ENCODE measurements at places on chromosomes 2 and 18.

- no peak for DNase-seq
Measured at GRCh38 chr18:3810296-3810695, 360.3 kb downstream of the TGIF1 start.

DNA sequence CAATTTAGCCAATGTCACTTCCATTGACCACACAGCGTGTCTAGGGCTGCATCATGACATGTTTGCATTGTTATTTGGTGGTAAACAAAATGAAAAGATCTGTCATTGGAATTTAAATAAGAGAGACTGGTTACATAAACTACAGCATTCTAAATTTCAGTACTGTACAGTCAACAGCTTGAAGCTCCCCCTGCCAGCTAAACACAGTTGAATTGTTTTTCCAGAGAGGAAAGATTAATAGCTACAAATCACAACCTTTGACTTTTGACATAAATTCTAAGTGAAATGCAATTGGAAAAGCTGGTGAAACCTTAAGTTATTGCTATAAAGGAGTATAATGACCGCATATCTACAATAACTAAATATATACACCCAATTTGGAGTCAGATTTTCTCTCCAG is 1600.0 kb upstream of the ACVR2A start:
- DNase-seq = no peak

DNA sequence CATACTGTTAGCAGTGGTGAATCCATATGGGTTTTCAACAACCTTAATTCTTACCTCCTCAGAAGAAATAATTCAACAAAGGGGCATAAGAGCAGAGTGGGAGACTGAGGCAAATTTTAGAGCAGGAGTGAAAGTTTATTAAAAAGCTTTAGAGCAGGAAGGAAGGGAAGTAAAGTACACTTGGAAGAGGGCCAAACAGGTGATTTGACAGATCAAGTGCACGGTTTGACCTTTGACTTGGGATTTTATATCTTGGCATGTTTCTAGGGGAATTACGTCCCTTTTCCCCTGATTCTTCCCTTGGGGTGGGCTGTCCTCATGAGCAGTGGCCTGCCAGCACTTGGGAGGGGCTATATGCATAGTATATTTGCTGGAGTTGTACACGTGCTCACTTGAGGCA is 280.5 kb downstream of the MBD5 start:
- DNase-seq = no peak

GRCh38 chr18:7617738-7618422 is 50.8 kb downstream of the PTPRM start:
- no peak for DNase-seq

- DNase-seq = no peak
Measured at GRCh38 chr2:41024816-41025215, 572.9 kb upstream of the SLC8A1 start.

DNA sequence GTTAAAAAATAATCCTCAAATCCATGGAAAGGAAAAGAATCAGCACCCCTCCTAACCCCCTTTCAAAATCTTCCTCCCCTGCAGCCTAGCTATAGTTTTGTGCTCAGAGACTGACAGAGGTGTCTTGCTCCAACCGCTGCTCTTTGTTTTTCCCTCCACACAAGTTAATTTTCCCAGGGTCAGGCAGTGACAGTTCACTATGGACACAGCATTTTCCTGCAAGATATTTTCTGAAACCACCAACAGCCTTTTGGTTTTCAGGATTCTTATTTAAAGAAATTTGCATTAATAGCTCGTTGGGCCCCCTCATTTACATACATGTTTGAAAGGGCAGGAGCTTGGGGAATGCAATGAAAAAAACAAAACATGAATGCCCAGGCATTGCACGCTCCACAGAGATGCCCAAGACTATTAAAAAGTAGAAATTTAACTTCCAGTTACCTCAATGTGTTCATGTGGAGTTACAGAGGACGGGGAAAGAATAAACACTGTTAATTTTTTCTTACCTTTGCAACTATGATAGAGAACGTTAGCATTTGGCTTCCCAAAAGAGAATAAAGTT is 71.4 kb upstream of the CXCR4 start:
- no peak for DNase-seq

- no peak for DNase-seq
Measured at GRCh38 chr2:8573942-8574195, 108.0 kb upstream of the ID2 start.

- DNase-seq = no peak
Measured at GRCh38 chr2:197137231-197137630, 173.3 kb downstream of the ANKRD44 start.

DNA sequence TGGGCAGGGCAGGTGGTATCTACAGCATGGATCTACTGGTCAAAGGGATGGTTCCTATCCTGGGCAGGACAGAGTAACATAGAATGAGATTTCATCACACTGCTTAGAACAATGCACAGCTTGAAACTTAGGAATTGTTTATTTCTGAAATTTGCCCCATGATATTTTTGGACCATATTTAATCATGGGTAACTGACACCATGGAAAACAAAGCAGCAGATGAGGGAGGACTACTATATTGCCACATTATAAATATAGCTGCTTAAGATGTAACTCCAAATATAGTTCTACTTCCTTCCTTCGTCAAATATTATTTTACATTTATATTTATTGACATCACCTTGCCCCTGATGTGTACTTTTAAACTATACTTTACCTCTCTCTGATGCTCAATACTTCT is 254.7 kb downstream of the PTPRM start:
- no peak for DNase-seq

DNA sequence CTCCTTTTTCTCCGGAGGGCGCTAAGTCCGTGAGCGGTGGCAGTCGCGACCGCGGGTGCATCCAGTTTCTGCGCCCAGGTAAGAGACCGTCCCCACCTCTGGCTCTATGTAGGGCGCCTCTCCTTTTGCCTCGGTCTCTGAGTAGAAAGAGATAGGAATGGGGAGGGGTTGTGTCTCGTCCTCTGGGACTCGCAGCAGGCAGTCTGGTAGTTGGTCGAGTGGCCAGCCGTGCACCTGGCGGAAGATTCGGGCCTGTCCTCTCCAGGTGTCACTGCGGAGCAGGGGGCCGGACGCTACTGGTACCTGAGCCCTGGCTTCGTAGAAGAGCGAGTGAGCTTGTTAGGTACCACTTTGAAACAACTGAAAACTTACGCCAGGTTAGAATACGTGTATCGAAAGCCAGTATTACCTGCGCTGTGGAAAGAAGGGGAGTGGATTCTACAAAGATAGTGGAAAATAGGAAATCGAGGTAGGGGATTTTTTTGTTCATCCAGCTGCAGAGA is 403 bp downstream of the MAP2 start:
- no peak for DNase-seq

GRCh38 chr2:201959626-201960025 is 74.0 kb upstream of the FZD7 start:
- no peak for DNase-seq

- DNase-seq = no peak
Measured at GRCh38 chr18:70322385-70322784, 33.5 kb downstream of the SOCS6 start.

DNA sequence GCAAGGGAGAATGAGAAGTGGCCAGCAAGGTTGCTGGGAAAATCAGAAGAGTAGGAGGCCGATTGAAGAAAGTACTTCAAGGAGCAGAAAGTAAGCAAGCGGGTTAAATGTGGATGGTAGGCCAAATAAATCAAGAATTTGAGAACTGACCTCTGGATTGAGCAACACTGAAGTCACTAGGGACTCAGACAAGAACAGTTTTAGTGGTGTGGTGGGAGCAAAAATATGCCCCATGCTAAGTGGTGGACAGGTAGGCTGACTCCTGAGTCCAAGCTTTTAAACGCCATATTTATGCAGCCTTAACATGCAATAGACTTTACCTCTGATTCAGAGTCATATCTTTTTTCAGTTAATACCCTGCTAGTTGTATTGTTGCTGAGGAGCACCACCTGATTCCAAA is 4.5 kb downstream of the TRABD2A start:
- no peak for DNase-seq

DNA sequence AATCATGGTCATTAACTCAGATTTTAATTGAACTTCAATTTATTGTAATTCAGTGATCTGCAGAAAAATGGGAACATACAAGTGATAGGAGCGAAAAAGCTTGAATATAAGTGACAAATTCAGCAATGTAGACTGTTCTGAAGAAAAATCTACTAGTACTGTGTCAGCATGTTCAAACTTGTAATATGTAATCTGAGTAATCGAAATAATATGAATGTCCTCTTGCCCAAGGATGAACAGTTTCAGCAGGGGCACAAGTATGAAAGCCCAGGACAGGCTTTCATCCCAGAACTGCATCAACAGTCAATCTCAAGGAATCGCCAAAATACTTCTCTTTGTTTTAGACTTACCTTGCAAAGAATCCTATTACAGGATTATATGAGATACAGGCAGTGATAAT is 1110.5 kb downstream of the LRP1B start:
- no peak for DNase-seq

DNA sequence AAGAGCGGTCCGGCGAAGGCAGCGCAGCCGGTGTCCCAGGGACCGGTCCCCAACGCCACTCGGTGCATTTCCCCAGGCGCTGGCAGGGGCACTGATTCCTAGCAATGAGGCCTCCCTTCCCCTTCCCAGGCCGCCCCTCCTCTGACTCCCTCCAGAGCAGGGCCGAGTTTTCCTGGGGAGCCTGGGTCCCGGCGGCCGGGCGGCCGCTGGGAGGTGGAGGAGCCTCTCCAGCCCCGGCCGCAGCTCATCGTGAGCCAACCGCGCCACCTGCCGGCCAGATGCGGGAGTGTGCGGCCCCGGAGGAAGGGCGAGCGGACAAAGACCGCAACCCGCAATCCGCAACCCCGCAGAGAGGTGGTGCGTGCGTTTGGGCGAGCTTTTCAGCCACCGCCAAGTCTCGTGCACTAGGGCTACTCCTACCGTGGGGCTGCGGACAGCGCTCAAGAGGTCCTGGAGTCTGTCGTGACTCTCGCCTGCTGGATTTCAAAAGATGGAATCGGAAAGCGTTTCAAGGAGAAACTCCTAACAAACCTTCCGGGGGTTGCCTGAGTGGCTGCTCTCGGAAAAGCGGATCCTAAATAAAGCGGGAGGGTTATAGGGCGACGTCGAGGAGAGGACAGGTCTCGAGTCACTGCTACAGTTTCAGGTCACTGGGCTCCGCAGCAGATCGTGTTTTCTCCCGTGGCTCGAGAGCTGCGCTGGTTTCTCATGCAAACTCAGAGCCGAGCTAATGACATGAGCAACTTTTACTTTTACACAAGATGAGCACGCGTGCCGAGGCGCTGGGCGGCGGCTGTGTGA is 1.5 kb upstream of the EPHA4 start:
- peak; percentile 57 for DNase-seq

DNA sequence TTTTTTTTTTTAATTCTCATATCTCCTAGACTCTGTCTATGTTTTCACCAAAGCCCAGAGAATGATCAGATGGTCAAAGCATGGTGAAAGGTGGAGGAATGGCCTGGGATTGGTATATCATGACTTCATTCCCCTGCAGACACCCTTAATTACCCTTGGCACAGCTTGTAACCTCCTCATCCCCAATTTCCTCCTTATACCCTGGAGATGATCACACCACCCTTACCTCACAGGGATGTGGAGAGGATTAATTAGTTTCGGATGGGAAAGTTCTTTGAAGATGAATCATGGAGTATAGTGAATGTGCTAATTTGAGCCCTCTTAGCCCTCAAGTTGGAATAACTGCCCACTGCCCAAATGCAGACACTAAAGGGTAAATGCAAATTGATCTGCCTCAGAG is 138.0 kb upstream of the LYPD6 start:
- DNase-seq = no peak

DNA sequence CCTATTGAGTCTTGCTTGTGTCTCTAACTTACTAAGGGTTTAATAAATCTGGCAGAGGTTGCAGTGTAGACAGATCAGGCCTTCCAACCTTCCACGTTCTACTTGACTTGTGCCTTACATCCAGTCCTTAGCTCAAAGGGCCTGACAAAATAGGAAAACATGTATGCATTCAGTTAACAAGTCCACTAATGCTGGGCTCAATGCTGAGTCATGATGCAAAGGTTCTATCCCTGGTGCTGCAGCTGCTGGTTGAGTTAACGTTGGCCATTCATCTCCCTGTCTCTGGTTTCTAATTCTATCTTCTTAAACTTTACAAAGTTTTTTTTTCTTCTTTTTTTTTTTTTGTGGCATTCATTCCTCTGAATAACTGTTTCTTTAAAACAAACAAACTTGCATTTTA is 46.3 kb upstream of the ITGB6 start:
- DNase-seq = no peak

DNA sequence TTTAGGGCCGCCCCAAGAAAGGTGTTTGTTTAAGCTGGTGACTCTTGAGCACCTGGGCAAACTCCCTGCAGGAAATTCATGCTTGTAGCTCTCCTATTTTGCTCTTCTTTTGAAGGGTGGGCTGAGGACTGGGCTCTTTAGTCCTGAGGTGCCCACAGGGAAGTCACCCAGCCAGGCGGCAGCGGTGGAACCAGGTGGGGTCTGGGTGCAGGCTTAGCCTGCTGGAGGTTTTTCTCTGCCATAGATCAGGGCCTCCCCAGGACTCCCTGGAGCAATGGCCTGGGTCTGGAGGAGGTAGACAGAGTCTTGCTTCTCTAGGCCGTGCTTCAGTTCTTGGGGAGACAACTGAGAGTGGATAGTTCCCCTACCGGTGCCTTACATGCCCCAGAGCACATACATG is 99.9 kb downstream of the CLIP4 start:
- DNase-seq = no peak

DNA sequence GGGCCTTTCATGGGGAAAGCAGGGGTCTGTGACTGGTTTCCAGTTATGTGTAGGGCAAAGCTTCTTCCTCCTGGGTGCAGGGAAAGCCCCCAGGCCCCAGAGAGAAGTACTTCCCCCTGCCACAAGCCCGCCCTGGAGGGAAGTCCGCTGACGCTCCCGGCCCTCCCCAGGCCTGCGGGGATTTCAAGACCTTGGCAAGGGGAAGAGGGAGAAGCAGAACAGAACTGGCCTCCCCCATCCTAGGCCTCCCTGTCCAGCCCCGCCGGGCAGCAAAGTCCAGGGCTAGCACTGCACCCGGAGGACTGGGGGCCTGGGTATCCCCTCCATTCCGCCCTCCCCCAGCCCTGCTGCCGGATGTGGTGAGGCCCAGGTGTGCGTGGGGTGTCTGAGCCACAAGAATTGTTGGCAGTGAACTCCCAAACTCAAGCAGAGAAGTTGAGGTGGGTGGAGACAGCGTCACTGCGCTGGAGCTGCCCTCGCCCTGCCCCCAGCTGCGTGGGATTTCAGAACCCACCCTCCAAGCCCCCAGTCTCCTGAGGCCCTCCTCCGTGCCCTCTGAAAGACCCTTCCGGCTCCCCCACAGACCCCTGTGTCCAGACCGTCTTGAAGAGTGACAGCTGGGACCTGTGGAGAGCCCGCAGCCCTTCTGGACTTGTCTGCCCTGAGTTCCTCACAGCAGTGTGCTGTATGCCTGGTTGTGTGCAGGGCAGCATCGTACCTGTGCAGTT is 1.1 kb upstream of the DUSP2 start:
- peak; percentile 84 for DNase-seq
